ENCODE measurements at places on chromosomes 6 and 20. TPM values are rescaled to one million over a fixed set of nuclear protein-coding genes. Genes with fewer than 3 reads are reported as not detected.

The NRN1 gene
- total RNA-seq, result not detected

The VGLL2 gene
- not detected for total RNA-seq

The MYO6 gene
- 4.1 TPM for total RNA-seq

The SYNJ2 gene
- total RNA-seq, result 17.2 TPM

- no peak overlapping the region for H3K27ac ChIP-seq
- DNase-seq, result no peak
- no peak overlapping the region for H3K4me3 ChIP-seq
- H3K36me3 ChIP-seq, result no peaks in the 10 kb centered on the region
- peaks cover 21% of the 10 kb centered on the region for H3K4me1 ChIP-seq
These were observed 1.6 kb downstream of the NDRG3 start for GRCh38 chr20:36744243-36744642.

GRCh38 chr6:111461860-111462259, 21.2 kb downstream of the REV3L start:
- H3K27ac ChIP-seq, result peak overlapping the region; percentile 4
- H3K27me3 ChIP-seq, result no peaks in the 10 kb centered on the region
- peak; percentile 27 for DNase-seq
- no peaks in the 10 kb centered on the region for H3K36me3 ChIP-seq
- peaks cover 16% of the 10 kb centered on the region for H3K4me1 ChIP-seq

DNA sequence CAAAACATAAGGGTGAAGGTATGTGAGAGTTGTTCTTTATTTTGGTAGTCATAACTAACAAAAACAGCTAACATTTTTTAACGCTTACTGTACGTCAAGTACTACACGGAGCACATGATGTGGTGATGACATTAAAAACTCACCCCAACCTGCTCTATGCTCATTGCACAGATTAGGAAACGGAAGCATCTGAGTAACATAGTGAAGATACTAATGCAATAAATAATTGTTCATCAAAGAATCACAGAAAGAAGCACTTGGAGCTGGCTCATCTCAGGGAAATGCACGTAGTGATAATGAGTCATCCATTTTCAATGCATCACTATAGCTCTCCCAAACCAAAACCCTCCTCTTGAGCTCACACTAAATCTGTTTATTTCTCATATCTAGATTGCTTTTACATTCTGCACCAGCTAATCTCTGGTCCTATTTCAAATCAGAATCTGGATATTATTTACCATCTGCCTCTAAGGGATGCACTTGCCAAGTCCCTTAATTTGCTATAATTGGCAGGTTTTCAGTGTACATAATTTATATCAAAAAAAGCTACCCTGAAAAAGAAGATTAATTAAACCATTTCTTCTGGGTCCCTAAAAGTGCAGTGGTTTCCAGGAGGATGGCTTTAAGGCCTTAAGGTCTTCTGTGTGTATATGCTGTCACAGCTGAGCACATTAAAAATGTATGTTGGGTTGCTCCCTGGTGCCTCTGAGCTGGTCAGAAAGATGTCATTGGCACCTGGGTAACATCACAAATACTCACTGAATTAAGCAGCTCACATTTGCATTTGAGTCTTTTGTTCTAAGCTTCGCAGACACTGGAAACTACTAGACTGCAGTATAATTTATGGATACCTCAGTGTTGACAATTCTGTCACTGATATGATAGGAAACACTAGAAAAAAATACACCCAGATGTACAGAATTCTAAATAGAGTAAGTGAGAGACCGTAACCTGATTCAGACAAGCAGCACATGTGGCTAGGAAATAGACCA, 677.4 kb upstream of the CITED2 start:
- H3K27me3 ChIP-seq, result no peaks in the 10 kb centered on the region
- no peak for DNase-seq
- no peak overlapping the region for H3K4me3 ChIP-seq
- no peak overlapping the region for H3K27ac ChIP-seq

- H3K4me1 ChIP-seq, result no peaks in the 10 kb centered on the region
- H3K36me3 ChIP-seq, result no peaks in the 10 kb centered on the region
- no peak for DNase-seq
- no peak overlapping the region for H3K27ac ChIP-seq
- no peak overlapping the region for H3K4me3 ChIP-seq
- no peaks in the 10 kb centered on the region for H3K27me3 ChIP-seq
These were observed 43.1 kb upstream of the SGK1 start for GRCh38 chr6:134361011-134361410.

DNA sequence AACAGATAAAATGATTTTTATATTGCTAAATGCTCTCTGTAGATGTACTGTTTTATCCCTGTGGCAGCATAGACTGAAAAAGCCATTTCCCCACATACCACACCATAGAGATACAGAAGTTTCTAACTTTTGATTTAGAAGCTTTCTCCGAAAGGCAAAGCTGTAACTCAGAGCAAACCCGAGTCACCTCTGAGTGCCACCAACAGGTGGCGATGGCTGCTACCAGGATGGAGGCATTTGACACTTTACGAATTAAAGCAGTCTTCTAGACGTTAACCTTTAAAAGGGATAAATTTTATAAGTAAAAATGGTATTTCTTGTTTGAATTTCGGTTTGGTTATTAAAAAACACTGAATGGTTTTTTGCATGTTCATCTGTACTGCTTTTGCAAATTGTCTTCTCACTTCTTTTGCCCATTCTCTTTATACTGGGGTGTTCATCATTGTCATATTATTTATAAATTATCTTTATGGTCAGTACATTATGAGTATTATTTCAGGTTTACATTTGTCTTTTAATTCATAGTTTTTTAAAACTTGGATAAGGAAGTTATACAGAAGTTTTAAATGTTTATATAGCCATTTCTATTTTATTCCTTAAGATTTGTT, 201.0 kb upstream of the CEP162 start:
- no peaks in the 10 kb centered on the region for H3K27me3 ChIP-seq
- H3K4me1 ChIP-seq, result no peaks in the 10 kb centered on the region
- H3K4me3 ChIP-seq, result no peak overlapping the region
- no peak for DNase-seq
- no peaks in the 10 kb centered on the region for H3K36me3 ChIP-seq

GRCh38 chr6:127630800-127631199, 53.8 kb downstream of the C6orf58 start:
- no peak overlapping the region for H3K27ac ChIP-seq
- H3K4me3 ChIP-seq, result no peak overlapping the region
- DNase-seq, result no peak
- H3K4me1 ChIP-seq, result no peaks in the 10 kb centered on the region

The SLC13A3 gene
- 0.36 TPM for total RNA-seq

The TMEM217 gene
- total RNA-seq, result 1.4 TPM

DNA sequence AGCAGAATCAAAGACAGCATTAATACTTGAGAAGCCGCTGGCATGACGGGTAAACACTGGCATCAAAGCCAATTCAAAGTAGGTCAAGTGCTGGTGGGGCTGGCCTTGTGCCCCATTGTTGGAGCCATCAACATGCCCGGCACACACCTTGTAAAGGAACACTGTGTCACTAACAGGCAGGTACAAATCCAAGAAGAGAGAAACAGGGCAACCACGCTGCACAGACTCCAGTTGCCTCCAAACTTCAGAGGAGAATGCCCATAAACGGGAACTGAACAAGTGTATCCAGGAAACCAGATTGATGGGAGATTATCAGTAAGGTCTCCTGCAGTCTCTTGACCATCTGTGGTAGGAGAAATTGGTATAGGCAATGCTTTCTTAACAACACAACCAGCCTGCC, 127.0 kb upstream of the STXBP5 start:
- H3K27ac ChIP-seq, result no peak overlapping the region
- H3K27me3 ChIP-seq, result no peaks in the 10 kb centered on the region
- H3K4me1 ChIP-seq, result no peaks in the 10 kb centered on the region
- DNase-seq, result no peak

GRCh38 chr6:83870649-83871048, 11.2 kb downstream of the CYB5R4 start:
- no peaks in the 10 kb centered on the region for H3K27me3 ChIP-seq
- no peak for DNase-seq
- peaks cover 12% of the 10 kb centered on the region for H3K36me3 ChIP-seq
- peaks cover 14% of the 10 kb centered on the region for H3K4me1 ChIP-seq
- H3K4me3 ChIP-seq, result no peak overlapping the region

The MROH8 gene
- total RNA-seq, result 1.5 TPM

The TTK gene
- total RNA-seq, result 0.61 TPM

- H3K4me1 ChIP-seq, result peaks cover 25% of the 10 kb centered on the region
- no peaks in the 10 kb centered on the region for H3K27me3 ChIP-seq
- no peak overlapping the region for H3K27ac ChIP-seq
- no peak for DNase-seq
- H3K36me3 ChIP-seq, result peaks cover 12% of the 10 kb centered on the region
These were observed 11.7 kb downstream of the ACSS1 start for GRCh38 chr20:25046181-25046641.

The CALHM4 gene
- total RNA-seq, result not detected

DNA sequence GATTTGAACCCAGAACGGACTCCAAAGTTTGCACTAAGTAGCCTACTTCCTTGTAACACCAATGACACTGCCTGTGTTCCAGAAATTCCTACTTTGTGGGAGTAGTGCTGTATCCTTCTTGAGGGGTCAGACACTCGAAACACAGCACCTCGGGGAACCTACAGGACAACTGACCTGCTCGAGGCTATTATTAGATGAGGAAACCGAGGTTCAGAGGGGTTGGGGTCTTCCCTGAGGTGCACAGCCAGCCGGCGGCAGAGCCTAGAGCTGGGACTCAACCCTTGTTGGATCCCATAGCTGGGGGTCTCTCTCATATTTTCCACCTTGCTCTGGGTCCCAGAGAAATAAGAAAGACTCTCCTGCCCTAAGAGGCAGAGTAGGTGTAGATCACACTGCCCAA, 89.8 kb upstream of the PTPN1 start:
- no peak for DNase-seq
- no peak overlapping the region for H3K4me3 ChIP-seq
- no peaks in the 10 kb centered on the region for H3K4me1 ChIP-seq
- H3K27me3 ChIP-seq, result no peaks in the 10 kb centered on the region
- no peaks in the 10 kb centered on the region for H3K36me3 ChIP-seq

DNA sequence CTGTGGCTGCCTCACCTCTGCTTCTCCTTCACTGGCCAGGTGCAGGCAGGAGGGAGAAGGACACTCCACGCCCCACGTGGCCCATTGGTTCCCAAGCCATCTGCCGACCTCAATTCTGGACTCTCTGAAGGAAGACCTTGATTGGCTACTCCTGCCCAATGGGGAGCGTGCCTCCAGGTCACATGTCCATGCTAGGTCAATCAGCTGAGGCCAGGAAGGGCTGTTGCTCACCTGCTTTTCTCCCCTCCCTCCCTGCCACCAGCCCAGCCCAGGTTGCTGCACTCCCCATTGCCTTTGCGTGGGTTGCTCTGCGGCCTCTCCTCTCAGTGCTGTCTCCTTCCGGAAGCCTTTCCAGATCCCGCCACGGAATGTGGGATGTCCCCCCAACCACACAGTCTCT, 21.9 kb upstream of the CDH4 start:
- no peaks in the 10 kb centered on the region for H3K4me1 ChIP-seq
- no peak overlapping the region for H3K27ac ChIP-seq
- no peak for DNase-seq
- no peaks in the 10 kb centered on the region for H3K36me3 ChIP-seq

- H3K27me3 ChIP-seq, result no peaks in the 10 kb centered on the region
- peaks cover 58% of the 10 kb centered on the region for H3K4me1 ChIP-seq
- H3K4me3 ChIP-seq, result no peak overlapping the region
These were observed 9.0 kb downstream of the EXOC2 start for GRCh38 chr6:683742-684440.

DNA sequence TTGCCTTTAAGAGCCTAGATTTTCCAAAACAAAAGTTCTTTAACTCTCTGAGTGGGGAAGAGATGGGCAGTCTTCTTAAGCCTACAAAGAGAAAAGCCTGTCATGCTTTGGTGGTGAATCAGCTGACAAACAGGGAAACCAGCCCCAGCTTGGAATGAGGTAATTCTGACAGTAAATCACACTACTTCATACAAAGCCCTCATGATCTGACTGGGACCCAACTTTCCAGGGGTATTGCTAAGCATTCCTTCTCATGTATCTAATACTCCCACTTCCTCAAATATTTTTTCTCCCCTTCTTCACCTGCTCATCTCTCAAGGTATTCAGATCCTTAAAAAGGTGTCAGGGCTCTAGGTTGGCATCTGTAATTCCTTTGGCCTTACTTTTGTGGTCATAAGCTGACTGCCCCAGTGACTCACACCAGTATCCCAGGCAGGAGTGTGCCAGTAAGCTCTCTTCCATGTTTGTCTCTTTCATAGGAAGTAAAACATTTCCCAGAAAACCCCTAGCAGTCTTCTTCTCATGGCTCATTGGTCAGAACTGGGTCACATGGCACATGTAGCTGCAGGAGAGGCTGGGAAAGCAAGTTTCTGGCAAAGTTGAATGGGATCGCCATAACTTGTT, 15.0 kb upstream of the TBC1D22B start:
- peaks cover 10% of the 10 kb centered on the region for H3K4me1 ChIP-seq
- no peak overlapping the region for H3K27ac ChIP-seq
- DNase-seq, result no peak
- H3K36me3 ChIP-seq, result no peaks in the 10 kb centered on the region
- no peak overlapping the region for H3K4me3 ChIP-seq

GRCh38 chr6:56799989-56800388, 154.9 kb upstream of the BEND6 start:
- H3K4me1 ChIP-seq, result no peaks in the 10 kb centered on the region
- no peaks in the 10 kb centered on the region for H3K27me3 ChIP-seq
- H3K36me3 ChIP-seq, result no peaks in the 10 kb centered on the region
- no peak overlapping the region for H3K4me3 ChIP-seq

GRCh38 chr20:6384380-6384779, 261.6 kb upstream of the FERMT1 start:
- H3K4me3 ChIP-seq, result no peak overlapping the region
- H3K27me3 ChIP-seq, result no peaks in the 10 kb centered on the region
- H3K36me3 ChIP-seq, result no peaks in the 10 kb centered on the region
- H3K27ac ChIP-seq, result no peak overlapping the region
- no peaks in the 10 kb centered on the region for H3K4me1 ChIP-seq

DNA sequence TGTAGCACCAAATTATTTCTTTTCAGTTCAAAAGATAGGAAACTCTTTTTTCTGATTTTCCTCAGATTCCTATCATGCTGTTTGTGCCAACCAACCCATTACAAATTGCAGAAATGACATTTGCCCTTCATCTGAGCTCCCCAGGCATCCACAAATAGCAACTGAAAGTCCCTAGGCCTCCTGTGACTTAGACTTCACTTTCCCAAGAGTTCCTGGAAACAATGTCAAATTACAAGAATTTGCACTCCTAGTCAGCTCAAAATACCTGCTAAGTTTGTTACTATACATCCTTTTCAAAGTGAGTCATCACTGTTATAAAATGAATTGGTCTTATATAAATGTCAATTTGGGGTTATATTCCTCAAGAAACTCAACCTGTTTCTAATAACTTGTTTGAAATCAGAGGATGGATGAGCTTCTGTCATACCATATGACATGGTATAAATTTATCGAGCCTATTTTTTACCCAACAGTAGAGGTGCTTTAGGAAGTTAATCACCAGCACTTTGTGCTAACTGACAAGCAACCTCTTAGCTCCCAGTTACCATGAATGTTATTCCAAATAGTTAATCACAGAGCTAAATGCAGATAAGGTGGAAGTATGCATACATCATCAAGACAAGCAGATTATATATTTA, 256.5 kb downstream of the HACE1 start:
- no peaks in the 10 kb centered on the region for H3K27me3 ChIP-seq
- no peak overlapping the region for H3K27ac ChIP-seq
- H3K4me1 ChIP-seq, result no peaks in the 10 kb centered on the region
- H3K36me3 ChIP-seq, result no peaks in the 10 kb centered on the region
- no peak for DNase-seq
